ENCODE measurements at places on chromosomes 3 and 15.

DNA sequence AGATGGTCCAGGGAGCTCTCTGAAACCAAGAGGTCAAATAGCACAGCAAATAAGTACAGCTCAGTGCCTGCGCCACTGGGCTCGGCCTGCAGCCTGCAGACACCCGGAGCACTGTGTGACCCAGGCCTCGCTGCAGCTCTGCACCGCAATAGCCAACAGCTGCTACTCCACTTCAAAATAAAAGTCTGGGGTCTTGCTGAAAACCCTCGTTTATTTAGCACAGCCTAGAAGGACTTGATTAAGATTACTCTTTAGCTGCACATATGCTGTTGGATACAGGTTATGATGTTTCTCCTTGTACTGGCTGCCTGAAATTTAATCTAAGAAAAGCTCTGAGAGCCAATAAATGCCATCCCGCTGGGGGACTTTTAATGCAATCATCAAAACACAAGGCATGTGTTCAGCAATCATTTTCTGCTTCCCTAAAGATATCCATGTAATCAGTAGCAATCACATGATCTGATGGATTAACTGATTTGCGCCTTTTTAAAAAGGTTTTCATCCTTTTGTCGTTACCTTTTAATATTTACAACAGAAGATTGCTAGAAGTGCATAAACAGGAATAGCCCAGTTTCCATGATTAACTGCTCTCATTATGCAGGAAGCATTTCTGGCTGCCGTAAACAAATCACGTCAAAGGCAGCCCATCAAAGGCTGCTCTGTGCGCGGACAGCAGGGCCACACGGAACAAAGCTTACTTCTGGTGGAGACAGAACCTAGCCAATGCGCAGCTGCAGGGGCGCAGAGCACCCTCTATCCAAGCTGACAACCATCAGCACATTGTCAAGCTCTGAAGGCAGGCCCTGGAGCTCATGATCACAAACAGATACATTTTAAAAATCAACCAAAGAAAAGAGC lies 58.8 kb downstream of the CLASP2 start:
- DNase-seq: peak; percentile 15

DNA sequence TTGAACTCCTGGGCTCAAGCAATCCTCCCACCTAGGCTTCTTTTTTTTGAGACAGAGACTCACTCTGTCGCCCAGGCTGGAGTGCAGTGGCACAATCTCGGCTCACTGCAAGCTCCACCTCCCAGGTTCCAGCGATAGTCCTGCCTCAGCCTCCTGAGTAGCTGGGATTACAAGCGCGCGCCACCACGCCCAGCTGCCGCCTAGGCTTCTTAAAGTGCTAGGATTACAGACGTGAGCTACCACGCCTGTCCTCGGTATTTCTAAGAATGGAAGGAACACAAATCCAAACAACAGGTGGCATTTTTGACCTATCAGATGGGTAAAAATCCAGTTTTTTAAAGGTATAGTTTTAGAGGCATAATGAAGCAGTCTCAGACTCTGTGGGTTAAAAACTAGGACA lies 113.8 kb downstream of the ANP32A start:
- DNase-seq: no peak

- no peak for DNase-seq
Observed at GRCh38 chr3:72613871-72614270, 234.4 kb downstream of the SHQ1 start.

DNA sequence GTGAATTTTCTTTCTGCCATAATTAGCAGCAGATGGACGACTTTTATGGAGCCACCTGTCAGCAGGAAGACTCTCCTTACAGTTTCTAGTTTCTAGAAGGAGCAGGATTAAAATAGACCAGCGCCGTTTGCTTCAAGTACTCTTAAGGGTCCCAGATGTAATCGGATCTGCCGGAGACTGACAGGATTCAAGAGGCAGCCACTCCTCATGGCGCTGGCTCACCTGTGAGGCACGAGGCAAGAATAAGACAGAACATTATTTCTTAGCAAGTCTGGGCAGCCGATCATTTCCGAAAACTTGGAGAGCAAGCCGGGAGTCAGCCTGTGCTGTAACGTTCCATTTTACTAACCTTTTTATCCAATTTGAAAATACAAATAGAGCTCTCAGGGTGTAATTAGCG lies 410.4 kb upstream of the RORA start:
- no peak for DNase-seq

DNA sequence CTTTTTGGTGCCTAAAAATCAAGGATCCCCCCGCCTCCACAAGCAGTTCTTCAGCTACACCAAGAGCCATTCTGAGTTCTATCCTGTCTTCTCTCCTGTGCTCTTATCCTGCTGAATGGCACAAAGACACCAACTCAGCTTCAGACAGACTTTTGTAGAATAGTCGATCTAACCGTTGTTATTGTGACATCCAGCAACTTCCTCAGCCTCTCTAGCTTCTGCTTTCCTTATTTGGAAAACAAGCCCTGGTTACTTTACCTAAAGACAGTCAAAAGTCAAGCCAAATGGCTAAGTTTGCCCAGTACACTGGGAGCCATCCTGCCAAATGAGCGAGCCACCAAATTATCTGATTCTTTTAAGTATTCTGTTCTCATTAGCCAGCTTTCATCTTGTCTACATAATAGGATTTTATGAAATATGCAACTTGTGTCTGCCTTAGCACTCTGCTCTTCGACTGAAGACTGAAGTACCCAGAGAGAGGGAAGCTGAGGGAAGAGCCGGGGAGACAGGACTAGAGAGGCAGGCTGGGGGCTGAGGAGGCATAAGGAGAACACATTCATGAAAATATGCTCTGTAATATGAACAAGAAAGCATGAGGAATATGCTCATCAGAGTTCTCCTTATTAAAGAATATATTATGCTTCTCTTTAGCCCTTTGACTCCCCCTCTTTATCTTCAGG lies 35.1 kb downstream of the LYZL4 start:
- no peak for DNase-seq

- peak; percentile 6 for DNase-seq
Observed at GRCh38 chr3:42906070-42906847, at the start of gene ZNF662. Gene ZNF662, plus strand, starts transcription at chr3:42906142. Its CDS starts 1,973 bp downstream, at chr3:42908115.

DNA sequence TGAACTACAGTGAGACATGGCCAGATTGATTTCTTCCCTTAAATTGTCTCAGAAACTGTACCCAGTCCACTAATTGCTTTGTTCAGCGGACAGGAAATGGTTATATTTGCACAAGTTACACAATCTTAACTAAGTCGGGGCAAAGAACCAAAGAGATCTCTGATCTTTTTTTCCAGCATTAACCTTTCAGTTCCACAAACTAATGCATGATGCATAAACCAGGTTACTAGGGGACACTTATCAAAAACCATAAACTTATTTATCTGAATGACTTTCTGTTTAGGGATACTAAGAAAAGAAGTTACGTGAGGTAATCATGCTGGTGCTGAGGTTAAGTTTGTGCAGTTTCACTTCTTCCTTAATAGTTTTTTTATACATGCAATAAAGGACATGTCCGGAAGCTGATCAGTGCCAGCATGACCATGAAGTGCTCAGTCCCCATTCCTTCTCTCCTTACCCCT lies 22.4 kb downstream of the FNDC3B start:
- no peak for DNase-seq

GRCh38 chr3:184180165-184180564 lies 5.5 kb downstream of the AP2M1 start:
- DNase-seq: no peak

DNA sequence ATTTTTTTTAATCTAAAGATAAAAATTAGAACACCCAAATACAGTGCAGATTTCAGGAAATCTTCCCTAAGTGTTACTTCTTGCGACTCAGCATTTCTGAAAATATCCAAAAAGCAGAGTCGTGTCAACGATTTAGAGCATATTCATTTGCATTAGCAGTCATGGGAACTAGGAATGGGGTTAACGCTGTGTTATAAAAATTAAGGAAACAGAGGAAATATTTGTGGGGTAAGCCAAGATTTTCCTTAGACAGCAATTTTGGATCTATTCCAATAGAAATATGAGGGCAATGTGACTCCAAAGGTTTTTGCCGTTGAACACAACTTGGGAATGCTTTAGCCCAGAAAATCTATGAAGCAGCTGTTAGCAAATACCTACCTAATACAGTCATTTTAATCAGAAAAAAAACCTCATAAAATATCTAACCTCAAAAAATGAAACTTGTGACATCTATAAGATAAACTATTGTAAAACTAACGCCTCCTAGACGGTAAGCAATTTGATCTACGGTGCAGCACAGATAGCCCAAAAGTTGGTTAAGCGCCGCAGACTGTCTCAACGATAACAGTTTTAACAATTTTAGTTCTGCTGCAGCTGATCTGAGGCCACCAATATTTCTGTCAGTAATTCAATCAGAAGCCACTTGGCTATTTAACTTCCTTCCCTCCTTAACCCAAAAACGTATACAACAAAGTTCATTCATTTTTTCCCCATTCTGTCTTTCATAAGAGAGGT lies 5.8 kb upstream of the ATP11B start:
- DNase-seq: no peak

DNA sequence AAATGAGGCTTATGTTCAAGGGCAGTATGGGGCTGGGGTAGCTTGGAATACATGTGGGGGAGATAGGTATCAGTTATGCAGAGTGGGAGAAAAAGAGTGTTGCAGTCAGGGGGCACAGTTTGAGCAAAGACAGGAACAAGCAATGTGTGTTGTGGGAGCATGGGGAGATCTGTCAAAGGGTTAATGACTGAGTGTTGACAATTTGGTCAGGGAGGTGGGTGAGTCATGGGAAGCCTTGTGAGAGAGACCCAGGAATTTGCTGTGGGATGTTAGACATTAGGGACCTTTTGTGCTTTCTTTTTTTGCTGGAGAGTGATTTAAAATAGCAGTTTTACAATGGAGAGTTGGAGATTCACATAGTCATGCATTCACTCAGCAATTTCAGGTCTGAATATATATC lies 221.6 kb upstream of the NR2E3 start:
- DNase-seq: no peak

- DNase-seq: no peak
Observed at GRCh38 chr3:192435241-192435640, 292.1 kb downstream of the FGF12 start.

DNA sequence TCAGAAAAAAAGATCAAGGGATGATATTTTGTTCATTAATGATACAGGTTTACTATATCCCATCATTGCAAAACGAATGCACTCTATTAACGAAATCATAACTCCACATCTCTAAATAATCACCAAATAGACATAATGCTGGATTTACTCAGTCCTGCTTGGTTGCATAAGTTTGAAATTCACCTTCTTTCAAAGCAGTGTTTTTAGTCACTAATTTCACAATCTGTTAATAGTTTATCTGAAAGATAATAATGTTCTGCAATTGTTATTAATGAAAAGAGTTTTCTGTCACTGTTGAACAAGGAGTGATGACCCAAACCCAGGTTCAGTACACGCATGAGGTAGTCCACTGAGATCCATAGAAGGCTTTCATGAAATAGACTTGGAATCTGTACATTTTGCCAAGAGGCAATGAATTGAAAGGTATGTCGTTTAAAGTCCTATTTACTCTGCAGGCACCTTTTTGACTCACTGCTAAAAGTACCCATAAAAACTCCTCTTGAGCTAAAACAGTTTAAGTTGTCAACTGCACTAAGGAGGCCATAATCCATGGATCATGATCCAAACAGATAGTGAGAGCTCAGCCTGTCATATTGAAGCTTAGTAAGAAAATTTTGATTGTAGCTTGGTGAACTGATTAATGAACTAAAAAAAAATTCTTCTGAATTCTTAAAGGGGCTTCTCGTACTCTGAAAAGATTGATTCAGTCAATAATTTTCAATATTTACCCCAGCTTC lies 75.6 kb upstream of the MBNL1 start:
- no peak for DNase-seq

DNA sequence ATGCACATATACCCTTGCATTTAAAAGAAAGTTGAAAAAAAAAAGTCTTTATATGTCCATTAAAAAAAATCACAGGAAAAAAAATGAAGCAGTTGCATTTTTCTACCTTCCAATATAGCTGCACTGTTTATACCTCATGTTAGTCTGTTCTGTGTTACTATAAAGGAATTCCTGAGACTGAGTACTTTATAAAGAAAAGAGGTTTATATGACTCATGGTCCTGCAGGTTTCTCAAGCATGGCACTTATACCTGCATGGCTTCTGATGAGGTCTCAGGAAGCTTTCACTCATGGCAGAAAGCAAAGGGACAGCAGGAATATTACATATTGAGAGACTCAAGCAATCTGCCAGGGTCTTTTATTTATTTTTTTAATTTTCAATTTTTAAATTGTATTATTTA lies 277.2 kb upstream of the BCHE start:
- DNase-seq: no peak

- DNase-seq: no peak
Observed at GRCh38 chr15:42707873-42708544, 28.9 kb downstream of the CDAN1 start.

DNA sequence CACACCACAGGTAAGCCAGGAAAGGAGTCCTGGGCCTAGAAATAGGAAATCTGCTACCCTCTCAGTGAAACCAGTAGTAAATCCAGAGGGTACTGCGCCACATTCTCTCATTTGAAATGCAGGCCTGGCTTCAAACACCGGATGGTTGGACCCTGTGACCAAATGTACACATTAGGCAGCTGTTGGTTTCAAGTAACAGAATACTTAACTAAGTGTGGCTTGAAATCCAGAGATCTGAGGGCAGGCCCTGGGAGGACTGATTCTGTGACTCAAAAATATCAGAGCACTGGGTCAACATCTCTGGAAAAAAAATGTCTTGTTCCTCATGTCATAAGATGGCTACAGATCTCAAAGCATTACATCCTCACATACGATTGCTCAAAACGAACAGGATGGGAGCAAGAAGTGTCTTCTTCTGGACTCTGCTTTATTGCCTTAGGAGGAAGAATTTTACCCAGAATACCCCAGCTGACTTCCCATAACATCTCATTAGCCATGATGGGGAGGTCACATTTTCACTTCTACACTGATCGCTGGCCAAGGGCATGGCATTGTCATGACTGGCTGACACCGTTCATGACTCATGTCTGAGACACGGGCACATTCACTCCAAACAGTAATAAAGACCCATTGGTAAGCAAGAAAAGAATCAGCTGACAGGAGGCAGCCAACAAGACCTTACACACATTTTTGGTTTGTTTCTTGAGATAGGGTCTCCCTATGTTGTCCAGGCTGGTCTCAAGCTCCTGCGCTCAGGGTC lies 166.0 kb downstream of the ARRDC4 start:
- DNase-seq: no peak

DNA sequence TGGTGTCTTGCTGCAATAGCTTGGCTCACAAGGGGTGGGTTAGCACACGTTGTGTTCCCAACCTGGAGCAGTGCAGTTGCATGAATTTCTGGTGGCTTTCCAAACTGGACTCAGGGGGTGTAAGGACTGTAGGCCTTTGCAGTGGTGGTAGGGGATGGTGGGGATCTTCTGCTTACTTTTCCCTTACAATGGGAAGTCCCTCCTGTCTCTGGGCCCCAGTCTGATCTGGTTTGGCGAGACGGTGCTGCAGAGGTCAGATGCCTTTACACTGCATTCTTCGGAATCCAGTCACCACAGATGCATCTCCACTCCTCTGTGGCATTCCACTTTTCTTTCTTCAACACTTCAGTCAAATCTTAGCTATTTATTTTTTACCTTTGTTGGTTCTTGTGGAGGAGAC lies 132.1 kb downstream of the DOCK3 start:
- no peak for DNase-seq

DNA sequence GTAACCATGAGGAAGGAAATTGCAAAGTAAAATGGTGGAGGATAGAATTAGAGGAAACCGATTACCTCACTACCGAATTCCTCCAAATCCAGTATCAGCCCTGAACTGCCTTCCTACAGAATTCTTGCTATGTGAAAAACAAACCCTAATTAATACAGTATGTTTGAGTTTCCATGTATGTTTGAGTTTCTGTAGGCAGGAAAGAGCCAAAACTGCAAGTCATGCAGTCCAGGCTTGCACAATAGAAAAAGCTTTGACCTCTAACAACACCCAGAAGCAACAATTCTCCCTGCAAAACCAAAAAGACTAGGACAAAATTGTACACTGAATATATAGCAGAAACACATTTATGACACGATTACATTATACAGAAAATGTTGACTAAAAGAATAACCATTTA lies 614.8 kb downstream of the DIPK2A start:
- DNase-seq: no peak

Data from activated CD8-positive, alpha-beta memory T cell treated with anti-CD3 and anti-CD28 coated beads for 1 hour (primary cell).